ENCODE measurements at places on chromosomes 13 and 19.

GRCh38 chr19:49860336-49861102, 6.9 kb downstream of the PNKP start:
- DNase-seq, result no peak

- DNase-seq, result no peak
Observed at GRCh38 chr13:22049384-22049783, 378.5 kb downstream of the FGF9 start.

DNA sequence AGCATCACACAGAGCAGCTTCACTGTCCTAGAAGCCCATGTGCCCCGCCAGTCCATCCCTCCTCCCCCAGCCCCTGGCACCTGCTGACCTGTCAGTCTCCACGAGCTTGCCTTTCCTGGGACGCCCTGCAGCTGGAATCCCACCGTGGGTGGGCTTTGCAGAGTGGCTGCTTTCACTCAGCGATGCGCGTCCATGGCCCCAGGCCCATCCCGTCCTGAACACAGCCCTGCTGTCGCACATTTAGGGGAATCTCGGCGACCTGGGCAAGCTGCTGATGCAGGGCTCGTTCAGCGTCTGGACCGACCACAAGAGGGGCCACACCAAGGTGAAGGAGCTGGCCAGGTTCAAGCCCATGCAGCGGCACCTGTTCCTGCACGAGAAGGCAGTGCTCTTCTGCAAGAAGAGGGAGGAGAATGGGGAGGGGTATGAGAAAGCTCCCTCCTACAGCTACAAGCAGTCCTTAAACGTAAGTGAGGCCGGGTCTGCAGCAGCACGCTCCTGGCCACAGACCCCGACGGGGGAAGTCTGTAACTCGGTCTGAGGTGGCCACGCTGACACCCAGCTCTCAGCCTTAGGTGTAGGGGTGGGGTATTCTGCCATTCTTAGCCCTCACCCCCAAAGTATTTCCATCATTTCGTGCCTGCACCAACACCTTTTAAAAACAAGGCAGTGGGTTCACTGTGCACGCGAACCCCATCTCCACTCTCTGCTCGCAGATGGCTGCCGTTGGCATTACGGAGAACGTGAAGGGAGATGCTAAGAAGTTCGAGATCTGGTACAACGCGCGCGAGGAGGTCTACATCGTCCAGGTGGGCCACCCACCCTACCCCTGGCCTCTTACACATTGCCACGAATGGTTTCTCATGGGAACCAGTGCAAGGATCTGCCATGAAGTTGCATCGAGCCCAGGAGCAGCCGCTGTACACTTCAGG, 18.3 kb upstream of the F7 start:
- DNase-seq, result no peak

GRCh38 chr19:39406656-39407409, at the start of gene ZFP36:
ZFP36 (plus strand) TSS chr19:39406847; CDS start chr19:39406905, 58 bp downstream.
- no peak for DNase-seq

DNA sequence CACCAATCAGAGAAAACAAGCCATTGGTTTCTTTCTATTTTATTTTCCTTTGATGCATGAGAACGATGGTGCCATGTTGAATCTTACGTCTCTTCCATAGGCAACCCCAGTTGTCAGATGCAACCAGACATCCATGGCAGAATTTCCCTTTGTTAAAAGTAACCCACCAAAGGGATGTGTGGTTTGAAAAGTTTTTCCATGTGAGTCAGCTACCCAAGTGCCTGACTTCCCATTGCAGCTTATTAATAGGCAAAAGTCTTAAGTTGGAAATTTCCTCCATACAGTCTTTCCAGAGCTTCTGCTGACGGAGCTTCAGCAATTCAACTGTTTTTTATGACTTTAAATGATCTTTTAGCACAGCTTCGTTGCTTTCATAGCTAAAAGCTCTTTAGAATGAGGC, 73.8 kb upstream of the FAM216B start:
- DNase-seq, result no peak

DNA sequence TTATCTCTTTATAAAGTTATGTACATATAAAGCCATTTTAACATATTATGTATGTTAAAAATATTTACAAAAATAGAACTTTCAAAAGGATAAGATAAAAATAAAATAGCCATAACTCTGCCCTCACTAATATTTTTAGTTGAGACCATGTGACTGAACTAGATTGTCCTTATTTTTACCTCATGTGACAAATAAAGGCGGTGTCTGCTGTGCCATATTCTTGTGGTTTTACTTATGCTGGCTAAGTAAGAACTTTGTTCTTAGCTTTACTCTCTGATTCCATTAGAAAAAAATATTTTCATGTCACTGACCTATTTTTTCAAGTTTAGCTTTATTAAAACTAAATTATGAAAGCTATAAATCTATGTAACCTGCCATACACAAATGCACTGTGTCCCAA, 135.6 kb upstream of the TSC22D1 start:
- DNase-seq, result no peak

DNA sequence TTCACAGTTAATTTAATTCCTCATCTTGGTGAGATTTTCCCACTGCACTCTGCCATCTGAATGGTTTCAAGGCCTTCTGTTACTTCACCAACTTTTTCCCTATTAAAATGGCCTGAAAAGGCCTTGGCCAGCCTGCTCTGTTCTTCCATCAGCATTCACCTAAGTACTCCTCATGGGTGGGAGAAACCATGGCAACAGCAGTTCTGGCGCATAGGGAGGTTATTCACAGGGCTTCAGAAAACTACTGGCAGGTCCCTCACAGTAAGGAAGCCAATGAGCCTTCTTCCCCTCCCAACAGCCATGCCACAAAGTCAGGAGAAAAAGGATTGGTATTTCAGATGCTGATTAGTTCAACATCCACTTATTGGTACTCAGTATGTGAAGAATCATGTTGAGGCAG, 17.2 kb upstream of the GJB2 start:
- no peak for DNase-seq

DNA sequence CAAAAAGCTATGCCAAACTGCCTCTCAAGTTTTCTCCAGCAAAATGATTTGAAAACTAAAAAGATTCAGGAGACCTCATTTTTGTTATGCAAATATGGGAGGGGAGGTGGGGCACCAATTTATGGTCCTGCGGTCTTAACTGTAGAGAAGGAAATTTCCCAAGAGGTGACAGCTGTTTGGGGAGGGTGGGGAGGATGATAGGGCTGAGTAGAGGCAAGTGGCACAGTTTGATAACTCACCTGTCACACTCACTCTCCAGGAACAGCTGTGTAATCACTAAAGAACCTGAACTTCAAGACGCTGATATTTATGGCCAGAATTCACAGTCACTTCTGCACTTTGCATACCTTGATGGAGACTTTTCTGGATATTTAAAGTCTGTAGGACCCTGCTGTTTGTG, 232.9 kb upstream of the STARD13 start:
- no peak for DNase-seq

DNA sequence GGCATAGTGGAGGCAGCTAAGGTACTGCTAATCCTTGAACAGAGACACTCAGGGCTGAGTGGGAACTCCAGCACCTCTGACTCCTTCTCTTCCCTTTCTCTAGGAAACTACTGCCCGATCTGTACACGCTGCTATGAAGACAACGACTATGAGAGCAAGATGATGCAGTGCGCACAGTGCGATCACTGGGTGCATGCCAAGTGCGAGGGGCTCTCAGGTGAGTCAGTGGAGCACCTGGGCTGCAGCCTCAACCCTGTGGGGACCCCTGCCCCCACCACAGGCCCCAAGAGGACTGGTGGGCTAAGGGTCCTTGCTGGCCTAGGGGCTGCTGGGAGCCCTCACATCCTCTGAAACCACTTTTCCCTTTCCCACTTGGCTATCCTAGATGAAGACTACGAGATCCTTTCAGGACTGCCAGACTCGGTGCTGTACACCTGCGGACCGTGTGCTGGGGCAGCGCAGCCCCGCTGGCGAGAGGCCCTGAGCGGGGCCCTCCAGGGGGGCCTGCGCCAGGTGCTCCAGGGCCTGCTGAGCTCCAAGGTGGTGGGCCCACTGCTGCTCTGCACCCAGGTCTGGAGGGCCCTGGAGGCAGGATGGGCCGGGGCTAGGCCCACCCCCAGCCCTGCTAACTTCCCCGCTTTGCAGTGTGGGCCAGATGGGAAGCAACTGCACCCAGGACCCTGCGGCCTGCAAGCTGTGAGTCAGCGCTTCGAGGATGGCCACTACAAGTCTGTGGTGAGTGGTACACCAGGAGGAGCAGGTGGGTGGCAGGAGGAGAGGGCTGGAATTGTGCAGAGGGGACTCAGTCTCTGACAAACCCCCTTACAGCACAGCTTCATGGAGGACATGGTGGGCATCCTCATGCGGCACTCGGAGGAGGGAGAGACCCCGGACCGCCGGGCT, 9.5 kb downstream of the KMT2B start:
- no peak for DNase-seq

DNA sequence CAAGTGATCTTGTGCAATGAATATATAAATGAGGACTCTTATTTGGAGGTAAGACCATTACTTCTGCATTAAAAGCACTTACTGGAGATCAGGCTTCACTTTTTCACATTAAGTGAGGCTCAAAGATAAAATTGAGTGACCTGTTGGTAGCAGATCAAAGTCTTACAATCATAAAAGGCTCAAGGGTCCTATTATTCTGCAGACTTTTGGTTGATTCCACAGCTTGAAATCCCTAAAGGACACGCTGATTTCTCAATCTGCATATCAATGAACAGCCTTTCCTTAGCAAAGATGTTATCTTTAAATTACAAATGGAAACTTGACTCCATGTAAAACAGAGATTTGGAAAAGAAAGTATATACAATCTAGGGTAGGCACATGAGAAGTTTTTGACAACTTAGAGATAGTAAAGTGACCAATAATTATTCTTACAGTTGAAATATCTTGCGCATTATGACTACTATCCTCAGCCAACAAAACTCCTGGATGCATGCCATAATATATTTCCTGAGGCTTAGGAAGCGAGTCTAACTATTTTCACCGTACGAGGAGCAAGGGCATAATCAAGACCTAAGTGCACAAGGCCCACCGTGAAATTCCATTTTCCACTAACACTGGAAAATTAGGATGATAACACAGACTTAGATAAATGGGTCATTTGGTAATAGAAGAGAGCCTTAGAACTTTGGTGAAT, 640.7 kb downstream of the LIG4 start:
- no peak for DNase-seq

GRCh38 chr19:41926028-41926762, 2.1 kb downstream of the ERFL start:
- no peak for DNase-seq

DNA sequence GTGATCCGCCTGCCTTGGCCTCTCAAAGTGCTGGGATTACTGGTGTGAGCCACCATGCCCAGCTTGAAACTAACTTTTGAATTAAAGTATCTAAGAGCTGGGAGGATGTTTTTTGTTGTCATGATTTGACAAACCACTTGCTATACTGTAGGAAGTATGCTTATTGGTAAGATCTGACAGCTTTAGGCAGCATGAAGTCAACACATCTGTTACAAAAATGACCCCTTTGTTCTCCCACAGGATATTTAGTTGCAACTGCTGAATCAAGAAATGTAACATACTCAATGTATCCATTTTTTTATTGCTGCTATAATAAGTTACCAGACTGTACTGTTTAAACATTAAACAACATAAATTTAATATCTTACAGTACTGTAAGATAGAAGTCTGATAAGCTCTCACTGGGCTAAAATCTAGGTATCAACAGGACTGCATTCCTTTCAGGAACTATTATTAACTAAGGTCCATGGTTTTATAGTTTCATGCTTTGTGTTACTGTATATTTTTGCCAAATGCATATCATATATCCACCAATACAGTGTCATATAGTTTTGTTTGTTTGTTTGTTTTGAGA, 22.8 kb upstream of the LRP3 start:
- DNase-seq, result no peak

DNA sequence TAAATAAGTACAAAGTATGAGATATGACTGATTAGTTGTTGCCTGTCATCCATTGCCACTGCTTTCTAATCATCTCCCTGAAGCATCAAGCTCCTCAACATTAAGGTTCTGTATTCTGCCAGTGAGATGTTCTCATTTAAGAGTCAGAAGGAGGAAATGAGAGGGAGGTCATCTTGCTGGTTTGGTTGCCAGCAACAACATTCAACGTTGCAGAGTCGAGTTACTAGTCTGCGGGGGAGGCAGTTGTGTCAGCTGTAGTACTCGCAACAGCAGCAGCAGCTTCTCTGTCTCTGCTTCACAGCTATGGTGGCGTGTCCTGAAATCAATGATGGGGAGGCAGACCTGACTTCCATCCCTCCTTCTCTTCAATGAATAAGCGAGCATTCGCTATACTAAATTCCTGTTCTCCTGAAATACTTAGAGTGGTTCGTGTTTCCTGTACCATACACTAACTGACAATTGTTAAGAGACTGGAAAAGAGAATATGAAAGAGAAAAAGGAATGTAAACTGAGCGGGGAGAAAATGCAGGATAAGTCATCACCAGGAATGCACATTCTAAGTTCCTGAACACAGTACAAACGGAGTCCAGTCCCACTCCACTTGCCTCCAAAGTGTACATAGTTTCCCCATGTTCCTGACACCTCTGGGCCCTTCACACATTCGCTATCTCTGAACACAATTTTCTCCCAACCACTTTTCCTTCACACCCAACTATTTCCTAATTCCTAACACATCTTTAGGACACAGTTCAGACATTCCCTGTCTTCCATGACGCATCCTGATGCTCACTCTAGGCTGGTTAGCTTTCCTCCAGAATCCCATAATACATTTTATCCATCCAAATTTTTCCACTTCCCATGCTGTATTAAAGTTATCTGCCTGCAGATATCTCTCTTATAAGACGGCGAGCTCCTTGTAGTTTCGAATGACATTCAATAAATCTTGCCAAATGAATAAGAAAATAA, 263.0 kb downstream of the KLF12 start:
- no peak for DNase-seq

DNA sequence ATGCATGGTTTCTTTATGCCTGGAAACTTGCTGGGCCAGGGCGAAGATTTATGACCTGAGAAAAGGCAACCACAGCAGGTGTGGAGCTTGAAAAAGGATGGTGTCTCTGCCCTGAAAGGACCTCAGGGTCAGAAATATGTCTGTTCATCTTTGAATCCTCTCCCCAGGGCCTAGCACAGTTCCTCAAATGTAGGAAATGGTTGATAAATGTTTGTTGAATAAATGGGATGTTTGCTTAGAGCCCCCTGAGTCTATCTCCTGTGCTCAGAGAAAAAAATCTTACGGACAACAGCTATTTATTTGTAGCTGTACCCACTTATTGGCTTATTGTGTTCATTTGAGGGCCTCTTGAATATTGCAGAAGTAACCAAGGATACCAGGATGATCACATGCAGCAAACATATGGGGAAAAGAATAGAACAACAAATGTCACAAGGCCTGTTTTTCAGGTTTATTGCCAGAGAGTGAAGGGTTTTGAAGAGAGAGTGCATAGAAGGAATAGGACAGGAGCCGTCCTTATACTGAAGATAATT, 114.5 kb downstream of the KLF5 start:
- no peak for DNase-seq
